Esophagus muscularis mucosa (tissue), 4 donors: ENCODE measurements at places on chromosomes 13 and 19. TPM values are rescaled to one million over a fixed set of nuclear protein-coding genes. Genes with fewer than 3 reads are reported as not detected.

DNA sequence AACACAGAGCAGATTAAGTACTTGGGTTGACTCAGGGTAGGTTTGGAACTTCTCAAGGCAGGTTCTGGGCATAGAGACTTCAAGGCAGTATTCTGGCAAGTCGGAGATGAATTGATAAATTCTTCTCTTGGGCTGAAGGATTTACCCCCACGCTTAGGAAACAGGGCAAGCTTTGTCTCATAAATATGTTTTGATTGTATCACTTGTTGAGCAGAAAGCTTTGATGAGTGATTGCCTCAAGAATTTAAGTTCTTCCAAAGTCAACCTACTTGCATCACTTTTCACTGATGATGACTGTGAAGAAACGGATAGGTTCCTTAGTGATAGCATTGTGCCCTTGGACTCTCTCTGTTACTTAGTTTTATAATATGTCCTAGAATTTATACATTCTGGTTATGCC is 258.6 kb upstream of the DACH1 start:
- DNase-seq = no peak

- no peak for DNase-seq
Observed at GRCh38 chr13:83773961-83774360, 108.3 kb downstream of the SLITRK1 start.

DNA sequence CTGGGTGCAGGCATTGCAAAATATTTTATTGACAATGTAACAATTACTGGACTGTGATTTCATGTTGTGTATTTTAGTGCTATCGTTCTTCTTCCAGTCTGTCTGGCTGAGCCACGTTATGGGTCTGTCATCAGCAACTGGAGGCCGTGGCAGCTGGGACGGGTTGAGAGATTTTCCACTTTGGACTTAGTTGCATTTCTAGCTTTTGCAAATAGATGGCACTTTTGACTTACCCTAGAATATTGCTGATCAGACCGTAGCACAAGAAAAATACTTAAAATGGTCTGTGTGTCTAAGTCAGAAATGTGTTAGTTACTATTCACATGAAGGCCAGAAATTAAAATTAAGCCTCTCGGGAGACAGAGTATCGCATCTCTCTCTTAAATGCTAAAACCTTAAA is 211.1 kb downstream of the TEX29 start:
- no peak for DNase-seq

GRCh38 chr13:37173214-37173613 is 67.8 kb upstream of the CSNK1A1L start:
- no peak for DNase-seq

GRCh38 chr19:18960370-18960769 is 19.4 kb upstream of the HOMER3 start:
- no peak for DNase-seq

GRCh38 chr19:15452111-15453047 is 2.6 kb upstream of the WIZ start:
- DNase-seq = peak; percentile 95

- DNase-seq = no peak
Observed at GRCh38 chr19:30556230-30556711, 184.1 kb downstream of the ZNF536 start.

DNA sequence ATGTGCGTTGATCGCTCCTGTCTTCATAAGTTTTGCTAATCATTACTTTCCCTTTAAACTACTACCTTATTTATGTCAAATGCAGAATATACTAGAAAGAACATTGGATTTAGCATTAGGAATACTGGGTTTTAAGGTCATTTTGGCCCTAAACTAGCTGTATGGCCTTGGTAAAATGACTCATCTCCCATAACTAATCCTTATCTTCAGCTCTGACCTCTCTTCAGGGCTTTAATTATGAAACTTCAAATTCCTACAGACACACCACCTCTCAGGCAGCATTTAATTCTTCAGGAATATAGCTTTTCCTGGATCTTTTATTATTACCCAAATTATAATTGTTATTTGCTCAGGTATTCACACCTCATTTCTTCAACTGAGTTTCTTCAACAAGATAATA is 121.2 kb downstream of the STARD13 start:
- DNase-seq = no peak

DNA sequence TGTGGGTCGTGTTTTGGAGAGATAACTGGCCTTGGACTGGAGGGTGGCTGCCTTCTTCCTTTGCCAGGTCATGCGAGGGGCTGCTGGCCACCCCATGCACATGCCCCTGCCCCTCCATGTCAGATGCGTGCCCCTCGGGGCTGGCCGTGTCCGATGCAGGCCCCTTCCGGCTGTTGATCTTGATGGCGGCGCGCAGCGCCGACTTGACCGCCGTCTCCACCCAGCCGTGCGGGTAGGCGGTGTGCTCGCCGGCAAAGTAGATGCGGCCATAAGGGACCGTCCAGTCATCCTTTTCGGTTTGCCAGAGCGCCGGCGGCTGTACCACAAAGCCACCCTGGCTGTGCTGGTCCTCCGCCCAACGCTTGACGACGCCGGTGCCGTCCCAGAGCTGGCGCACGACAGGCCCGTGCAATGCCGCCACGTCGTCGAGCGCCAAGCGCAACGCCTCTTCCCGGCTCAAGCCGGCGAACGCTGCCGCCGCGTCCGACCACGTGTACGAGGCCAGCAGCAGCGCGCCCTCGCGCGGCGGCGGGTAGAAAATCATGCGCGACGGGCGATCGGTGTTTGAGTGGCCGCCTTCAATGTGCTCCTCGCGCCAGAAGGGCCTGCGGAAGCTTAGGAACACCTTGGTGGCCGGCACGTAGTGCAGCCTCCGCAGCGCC is 6.9 kb downstream of the IL4I1 start:
- DNase-seq = peak; percentile 95

DNA sequence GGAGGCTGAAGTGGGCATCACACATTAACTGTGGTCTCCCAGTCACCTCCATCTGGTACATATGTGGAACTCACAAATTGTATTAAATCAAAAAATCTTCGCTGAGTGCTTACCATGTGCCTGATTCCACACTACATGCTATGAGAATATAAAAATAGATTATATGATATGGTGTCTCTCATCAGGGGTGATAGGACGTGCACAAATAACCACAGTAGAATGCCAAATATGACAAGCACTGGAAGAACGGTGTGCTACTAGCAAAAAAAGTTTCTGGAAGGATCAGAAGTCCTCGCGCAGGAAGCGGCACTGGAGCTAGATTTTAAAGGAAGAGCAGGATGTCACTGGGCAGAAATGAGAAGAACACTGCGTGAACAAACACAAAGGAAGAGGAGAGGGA is 62.3 kb downstream of the TBC1D4 start:
- no peak for DNase-seq

DNA sequence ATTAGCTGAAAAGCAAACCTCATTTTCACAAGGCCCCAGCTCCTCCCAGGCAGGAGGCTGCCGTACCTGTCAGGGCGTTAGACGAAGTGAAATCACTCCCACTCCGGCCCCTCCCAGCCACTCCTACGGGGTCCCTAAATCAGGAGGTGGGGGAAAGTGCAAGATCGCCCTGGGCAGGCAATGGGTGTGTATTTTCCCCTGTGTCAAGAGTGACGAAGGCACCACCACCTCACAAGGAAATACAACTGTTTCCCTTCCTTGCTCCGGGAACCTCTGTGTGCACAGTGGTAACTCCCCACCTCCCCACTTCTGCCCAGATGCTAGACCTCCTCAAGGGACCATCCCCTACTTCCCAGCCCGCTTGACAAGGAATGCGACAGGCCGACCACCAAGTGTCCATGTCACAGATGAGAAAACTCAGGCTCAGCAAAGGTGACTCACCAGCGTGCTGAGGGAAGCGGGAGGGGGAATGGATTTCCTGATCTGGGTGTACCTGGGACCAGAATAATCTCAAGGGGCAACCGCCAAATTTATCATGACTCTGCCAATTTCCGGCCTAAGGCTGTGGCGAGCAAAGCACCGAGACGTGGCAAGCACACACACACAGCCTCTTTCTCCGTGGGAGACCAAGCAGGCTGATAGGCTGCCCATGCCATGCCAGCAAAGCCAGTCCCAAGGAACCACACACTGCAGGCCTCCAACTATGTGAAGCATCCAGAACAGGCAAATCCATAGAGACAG is 7.3 kb downstream of the PPP6R1 start:
- no peak for DNase-seq

- DNase-seq = no peak
Observed at GRCh38 chr13:106088085-106088484, 447.4 kb downstream of the EFNB2 start.

DNA sequence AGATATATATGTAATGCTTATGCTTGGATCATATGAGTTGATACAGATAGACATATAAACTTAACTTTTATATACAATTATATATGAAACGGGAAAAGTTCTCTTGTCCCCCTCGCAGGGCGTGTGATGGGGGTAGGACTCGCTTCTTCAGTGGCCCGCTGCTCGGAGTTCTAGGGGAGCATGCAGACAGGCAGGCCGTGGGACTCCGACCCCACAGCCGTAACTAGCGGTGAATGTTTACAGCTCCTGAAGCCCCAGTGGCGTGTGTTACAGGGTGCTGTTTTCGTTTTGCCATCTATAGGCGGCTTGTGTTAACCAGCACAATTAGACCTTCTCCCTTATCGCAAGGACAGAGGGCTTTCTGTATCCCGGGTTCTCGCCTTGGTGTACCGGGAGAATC is 1899.8 kb downstream of the PCDH9 start:
- no peak for DNase-seq

Gene ZNF98
- 0.17 TPM for total RNA-seq

Gene GPR4
- 0.42 TPM for total RNA-seq

Gene RXFP2
- total RNA-seq = 0.42 TPM

Gene KLF1
- not detected for total RNA-seq

Gene CEACAM3
- not detected for total RNA-seq

Gene SHISA7
- not detected for total RNA-seq

Gene ZNF44
- total RNA-seq = 9.7 TPM

Gene GNA15
- total RNA-seq = 5.2 TPM

Gene CRB3
- not detected for total RNA-seq
